ENCODE measurements at places on chromosomes 7 and 10. TPM values are rescaled to one million over a fixed set of nuclear protein-coding genes. Genes with fewer than 3 reads are reported as not detected.

Gene CALHM3
- total RNA-seq = not detected

Gene TMEM140
- total RNA-seq = 17.8 TPM

- no peak within 1 kb of the TSS for H3K27ac ChIP-seq
- DNase-seq = no peak
- H3K36me3 ChIP-seq = no peaks in the 10 kb centered on the region
- H3K4me1 ChIP-seq = peaks cover 19% of the 10 kb centered on the region
Observed at GRCh38 chr10:69220041-69220451, at the start of gene HKDC1. Gene HKDC1, plus strand, starts transcription at chr10:69220332. Its CDS starts 104 bp downstream, at chr10:69220436.

DNA sequence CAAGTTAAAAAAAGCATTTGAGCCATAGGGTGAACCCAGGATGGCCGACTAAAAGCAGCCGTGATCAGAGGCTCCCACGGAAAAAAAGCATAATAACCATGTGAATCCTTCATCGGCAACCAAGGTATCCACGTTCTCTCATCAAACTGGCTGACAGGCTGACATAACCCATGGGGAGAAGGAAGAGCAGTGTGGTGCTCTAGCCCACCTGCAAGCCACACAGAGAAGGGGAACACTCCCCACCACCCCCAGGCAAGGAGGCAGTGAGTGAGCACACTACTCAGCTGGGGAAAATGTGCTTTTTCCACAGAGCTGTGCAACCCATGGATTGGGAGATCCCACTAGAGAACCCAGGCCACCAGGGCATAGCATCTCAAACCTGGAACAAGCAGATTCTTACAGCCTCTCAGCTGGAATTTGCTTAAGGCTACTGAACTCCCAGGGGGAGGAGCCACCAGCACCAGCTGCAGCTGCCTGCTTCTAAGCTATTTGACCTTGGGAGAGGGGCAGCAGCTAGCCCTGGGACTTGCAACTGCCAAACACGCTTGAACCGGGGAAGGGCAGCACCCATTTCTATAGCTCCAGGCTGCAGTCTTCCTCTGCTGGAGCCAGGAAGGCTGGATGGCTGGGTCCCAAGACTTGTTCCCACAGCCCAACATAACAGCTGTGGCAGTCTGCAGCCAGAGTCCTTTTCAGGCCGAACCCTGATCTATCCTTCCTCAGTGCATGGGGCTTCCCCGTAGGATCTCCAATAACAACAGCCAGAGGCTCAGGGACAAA lies 178.2 kb upstream of the NRG3 start:
- no peak for DNase-seq
- H3K27ac ChIP-seq = no peak overlapping the region
- no peaks in the 10 kb centered on the region for H3K27me3 ChIP-seq
- no peak overlapping the region for H3K4me3 ChIP-seq

GRCh38 chr7:36863901-36864701 lies 139.8 kb upstream of the AOAH start:
- no peak overlapping the region for H3K4me3 ChIP-seq
- no peak for DNase-seq
- peaks cover 29% of the 10 kb centered on the region for H3K4me1 ChIP-seq
- H3K27me3 ChIP-seq = no peaks in the 10 kb centered on the region
- H3K27ac ChIP-seq = no peak overlapping the region

DNA sequence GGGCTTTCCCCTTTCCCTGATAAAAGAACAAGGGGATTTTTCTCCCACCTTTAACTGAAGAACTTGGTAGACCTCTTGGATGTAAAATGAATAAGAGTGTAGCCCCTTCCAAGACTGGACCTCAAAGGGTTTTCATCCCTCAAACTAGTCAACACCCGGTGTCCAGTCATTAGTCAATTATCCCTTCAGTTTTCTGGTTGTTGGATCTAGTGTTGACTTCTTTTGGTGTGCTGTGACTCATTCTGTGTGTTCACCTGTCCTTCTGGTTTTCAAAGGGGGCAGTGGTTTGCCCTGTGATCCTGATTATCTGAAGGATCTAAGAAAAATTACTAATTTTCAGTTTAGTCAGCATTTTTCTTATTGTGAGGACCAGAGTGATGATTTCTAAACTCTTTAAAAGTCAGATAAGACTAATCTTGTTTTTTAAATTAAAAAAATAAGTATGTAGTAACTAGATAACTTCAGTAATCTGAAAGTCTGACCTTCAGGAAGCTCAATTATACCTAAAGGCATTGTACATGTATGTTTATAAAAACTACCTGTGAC lies 583.5 kb downstream of the CNTNAP2 start:
- H3K4me1 ChIP-seq = no peaks in the 10 kb centered on the region
- no peak overlapping the region for H3K27ac ChIP-seq
- DNase-seq = no peak
- no peak overlapping the region for H3K4me3 ChIP-seq
